Stimulated activated CD4-positive, alpha-beta T cell treated with anti-CD3 and anti-CD28 coated beads, Interleukin-1b, Interleukin-23, amount 100 ng/mL, for 1 hour (primary cell): ENCODE measurements at places on chromosomes 1 and 21.

DNA sequence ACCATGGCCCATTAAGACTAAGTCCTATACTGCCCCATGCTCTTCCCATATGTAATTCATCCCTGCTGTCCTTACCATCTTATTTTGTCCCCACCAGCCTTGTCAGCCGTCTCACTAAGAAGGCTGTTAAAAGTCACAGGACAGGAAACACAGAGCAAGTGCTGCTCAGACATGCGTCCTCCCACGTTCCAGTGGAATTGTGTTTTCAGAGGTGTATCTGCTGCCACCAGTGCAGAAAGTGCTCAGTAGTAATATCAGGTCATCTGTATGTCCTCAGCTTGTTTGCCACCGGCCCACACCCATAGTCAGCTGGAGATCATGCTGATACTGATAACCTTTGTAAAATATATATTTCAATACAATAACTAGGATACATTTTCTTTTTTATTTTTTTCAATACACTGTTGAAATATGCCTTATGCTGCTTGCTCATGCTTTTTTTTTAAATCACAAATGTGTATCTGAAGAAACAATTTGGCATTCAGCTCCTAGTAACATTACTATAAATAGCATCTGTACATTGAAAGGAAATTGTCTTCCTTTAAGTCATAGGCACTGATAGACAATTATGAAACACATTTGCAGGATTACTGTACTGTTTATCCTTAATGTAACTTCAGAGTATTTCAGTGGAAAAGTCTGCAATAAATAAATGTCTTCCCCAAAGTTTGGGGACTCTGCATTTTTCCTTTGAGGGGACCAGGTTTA is 156.9 kb downstream of the EDEM3 start:
- DNase-seq: no peak

GRCh38 chr1:2160451-2161300 is 33.9 kb downstream of the FAAP20 start:
- DNase-seq: no peak

GRCh38 chr21:40299451-40299850 is 432.2 kb downstream of the PCP4 start:
- DNase-seq: no peak

GRCh38 chr1:77874804-77875445 is 13.5 kb upstream of the NEXN start:
- DNase-seq: no peak

DNA sequence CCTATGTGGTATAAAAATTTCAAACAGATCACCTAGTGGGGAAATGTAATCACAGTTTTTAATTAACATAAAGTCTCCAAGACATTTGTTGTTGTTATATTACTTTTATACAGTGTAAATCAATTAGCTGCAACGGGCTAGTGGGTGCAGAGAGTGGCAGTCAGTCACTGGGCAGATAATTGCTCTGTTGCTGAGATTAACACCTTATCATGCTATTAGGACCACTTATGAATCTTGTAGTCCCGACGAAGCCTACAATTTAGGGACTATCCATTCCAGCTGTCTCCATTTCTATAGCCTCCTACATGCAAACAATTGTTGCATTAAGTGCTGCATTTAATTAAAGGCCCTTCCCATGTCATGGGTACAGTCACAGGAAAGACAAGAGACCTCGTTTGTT is 158.9 kb upstream of the PROX1 start:
- DNase-seq: no peak

- no peak for DNase-seq
Measured at GRCh38 chr1:113963281-113963906, 15.9 kb upstream of the OLFML3 start.

- DNase-seq: no peak
Measured at GRCh38 chr1:170133766-170134495, 11.8 kb upstream of the NTMT2 start.

DNA sequence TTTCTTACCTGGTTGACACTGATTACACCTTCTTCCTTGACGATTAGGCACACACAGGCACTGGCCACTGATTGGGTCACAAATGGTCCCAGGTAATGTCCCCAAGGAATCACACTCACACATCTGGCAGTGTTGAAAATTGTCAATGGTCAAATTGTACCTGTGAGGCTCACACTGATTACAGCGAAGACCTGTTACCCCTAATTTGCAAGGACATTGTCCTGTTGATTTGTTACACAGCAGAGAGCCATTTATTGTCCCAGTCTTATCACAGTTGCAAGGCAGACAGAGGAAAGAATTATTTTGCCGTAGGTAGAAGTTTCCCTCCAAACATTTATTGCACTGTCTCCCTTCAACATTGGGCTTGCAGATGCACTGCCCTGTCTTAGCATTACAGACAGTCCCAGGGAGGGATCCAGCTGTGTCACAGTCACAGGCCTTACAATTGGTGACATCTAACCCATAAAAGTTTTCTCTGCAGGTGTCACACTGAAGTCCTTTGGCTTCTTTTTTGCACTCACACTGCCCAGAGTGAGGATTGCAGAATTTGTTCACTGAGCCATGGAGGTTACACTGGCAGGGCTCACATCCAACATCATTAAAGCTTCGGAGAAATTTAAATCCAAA is 176.6 kb downstream of the USH2A start:
- DNase-seq: no peak

DNA sequence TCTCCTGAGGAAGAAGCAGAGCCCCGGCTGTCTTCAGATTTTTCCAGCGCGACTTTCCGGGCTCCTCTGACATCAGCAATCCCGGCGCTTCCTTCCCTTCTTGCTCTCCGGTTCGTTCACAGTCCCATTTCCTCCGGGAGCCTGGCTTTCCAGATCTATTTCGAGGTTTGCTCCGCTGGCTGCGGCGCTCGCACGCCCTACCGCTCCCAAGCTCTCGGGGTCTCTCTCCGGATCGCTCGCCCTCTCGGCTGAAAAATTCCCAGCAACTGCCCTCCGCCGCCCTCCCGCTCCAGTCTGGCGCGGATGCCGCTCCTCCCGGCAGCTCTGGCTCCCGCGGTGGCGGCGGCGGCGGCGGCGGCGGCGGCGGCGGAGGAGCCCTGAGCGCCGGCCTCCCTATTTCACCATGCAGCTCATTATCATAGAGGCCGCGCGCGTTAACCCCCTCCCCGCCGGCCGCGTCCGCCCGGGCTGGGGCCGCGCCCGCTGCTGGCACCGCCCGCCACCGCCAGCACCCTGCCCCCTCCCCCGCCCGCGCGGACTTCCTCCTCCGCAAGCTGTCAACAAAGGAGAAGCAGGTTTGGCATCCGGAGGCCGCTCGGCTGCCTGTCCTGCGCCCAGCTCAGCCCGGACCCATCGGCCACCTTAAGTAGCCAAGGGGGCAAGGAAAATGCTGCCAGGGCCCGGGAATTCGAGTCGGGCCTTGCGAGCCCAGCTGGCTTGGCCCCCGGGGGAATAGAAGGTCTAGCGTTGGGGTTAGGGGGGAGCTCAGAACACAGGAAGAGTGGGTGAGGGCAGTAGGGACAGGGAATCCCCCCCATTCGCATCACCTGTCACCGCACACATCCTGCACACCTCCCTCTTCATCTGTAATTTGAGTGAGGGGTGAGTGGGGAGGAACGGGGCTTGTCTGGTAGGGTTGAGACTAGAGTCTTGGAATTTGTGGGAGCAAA is at the start of gene PLXNA2:
PLXNA2 (minus strand) TSS at position 418 of the 950 bp plus-strand sequence. CDS start 26,462 bp downstream, outside the sequence.
- no peak for DNase-seq

DNA sequence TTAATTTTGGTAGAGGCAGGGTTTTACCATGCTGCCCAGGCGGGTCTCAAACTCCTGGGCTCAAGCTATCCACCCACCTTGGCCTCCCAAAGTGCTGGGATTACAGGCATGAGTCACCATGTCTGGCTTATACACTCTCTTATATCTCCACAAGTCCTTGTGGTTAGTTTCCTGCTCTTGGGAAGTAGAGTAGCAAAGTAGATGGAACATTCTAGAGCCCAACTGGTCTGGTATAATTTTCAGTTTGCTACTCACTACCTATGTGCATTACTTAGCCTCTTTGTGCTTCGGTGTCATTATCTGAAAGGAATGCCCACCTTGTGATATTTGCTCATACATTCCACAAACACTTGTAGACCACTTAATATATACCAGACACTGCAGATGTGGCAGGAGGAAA is 96.6 kb upstream of the IPO9 start:
- DNase-seq: no peak

DNA sequence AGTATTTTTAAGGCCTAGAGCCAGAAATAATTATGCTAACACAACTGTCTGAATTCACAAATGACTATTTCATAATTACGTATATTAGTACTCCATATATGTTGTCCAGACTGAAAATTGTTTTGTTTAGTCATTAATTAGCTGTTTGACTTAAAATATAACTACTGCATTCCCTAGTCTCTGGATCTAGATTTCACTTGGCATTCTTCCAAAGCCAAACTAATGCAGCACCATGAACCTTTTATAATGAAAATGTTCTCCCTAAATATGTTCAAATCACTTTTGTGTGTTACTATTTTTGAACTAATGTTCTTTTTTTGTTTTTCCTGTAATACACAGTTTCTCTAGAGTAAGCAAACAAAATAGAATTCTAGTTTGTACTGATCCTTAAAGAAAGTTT is 46.1 kb downstream of the CAMTA1 start:
- DNase-seq: no peak

GRCh38 chr1:90841473-90841872 is 124.4 kb upstream of the BARHL2 start:
- DNase-seq: no peak

DNA sequence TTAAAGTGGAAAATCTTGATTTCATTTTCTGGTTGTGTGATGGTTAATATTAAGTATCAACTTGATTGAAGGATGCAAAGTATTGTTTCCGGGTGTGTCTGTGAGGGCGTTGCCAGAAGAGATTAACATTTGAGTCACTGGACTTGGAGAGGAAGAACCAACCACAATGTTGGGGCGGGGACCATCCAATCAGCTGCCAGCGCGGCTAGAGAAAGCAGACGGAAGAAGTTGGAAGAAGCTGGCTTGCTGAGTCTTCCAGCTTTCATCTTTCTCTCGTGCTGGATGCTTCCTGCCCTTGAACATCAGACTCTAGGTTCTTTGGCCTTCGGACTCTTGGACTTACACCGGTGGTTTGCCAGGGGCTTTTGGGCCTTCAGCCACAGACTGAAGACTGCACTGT is 832.6 kb upstream of the TMPRSS15 start:
- DNase-seq: no peak

GRCh38 chr1:61980561-61980960 is 214.1 kb upstream of the L1TD1 start:
- DNase-seq: no peak

GRCh38 chr1:203287109-203287893 is 18.0 kb upstream of the BTG2 start:
- no peak for DNase-seq

DNA sequence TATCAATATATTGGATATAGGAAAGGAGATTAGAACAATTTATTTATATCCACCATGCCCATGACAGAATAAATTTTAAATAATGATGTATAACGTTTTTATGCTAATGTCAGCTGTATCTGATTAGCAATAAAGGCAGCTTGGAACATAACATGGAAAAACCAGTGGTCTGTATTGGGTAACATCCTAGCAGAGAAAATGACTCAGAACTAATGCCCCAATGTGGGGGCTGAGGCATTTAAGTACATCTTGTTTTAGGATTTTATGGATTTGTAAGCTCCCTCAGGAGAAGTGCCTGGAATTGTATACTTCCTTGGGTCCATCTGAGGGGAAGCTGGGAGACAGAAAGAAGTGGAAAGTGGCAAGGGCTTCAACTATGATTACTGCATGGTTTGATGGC is 82.3 kb downstream of the HMCN1 start:
- no peak for DNase-seq

GRCh38 chr1:117096951-117097408 is 24.6 kb downstream of the TRIM45 start:
- no peak for DNase-seq

DNA sequence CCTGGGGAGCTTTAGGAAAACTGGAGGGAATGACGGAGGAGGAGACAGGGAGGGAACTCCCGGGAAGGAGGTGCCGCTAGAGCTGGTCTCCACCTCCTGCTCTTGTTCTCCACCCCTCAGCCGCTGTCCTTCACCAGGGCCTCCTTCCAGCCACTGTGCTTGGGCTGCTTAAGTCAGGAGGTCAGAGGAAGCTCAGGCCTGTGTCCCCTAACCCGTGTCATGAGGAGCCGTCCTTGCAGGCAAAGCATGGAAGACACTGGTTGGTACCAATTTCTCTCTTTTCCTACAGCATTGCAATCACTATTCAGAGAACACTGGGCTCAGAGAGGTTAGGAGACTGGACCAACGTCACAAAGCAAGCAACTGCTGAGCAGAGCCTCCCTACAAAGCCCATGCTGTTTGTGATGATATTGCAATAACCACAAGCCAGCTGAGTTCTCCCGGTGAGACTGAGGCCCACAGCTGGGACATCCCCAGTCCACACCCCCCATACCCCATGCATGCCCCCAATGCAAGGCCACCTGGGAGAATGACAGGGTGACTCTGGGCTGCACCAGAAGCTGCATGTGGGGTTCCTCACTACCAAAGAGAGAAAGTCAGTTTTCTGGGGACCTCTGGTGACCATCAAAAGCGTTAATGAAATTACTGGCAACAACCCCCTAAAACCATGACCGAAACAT is 427.5 kb downstream of the NPHP4 start:
- DNase-seq: no peak

- DNase-seq: no peak
Measured at GRCh38 chr21:42092771-42093170, 21.7 kb downstream of the UMODL1 start.

DNA sequence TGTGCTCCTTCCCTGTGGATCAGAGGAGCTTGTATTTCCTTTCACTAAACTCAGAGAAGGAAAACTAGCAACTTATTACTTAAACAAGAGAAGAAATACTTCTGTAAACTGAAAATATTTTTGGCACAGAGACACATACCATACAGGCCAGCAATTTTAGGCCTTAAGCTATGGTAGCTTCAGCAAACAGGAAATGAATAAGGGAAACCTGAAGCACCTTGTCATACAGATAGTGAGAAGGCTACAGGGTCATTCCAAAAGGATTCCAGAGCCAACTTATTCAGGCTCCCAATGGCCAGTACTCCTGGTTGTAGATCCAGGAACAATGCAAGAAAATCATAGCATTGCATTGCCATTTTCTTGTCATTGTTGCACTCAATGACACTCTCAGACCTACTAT is 9.1 kb upstream of the KYAT3 start:
- no peak for DNase-seq

DNA sequence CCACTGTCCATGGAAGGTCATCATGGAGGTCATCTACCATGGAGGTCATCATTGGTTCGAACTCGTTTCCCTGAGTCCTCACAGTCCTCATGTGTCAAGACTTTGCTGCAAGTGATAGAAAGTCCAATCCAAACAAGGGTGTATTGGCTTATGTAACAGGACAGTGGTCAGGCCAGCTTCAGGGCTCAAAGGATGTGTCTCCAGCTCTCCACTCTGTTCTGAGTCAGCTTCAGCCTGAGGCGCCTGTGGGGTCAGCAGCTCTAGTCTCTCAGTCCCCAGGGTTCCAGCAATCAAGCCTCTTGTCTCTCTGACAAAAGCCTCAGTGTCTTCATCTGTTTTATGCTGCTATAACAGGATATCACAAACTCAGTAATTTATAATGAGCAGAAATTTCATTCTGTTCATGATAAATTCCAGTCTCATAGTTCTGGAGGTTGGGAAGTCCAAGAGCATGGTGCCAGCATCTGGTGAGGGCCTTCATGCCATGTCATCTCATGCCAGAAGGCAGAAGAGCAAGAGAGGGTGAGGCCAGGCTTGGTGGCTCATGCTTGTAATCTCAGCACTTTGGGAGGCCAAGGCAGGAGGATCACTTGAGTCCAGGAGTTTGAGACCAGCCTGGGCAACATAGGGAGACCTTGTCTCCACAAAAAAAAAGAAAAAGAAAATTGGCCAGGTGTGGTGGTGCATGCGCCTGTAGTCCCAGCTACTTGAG is 19.5 kb downstream of the A3GALT2 start:
- no peak for DNase-seq

- DNase-seq: no peak
Measured at GRCh38 chr21:41217671-41218385, 49.9 kb downstream of the BACE2 start.

- DNase-seq: no peak
Measured at GRCh38 chr1:113891631-113892220, 4.3 kb upstream of the BCL2L15 start.
